Activated T-cell treated with anti-CD3 and anti-CD28 coated beads for 1 hour (primary cell): ENCODE measurements at places on chromosomes 11 and 22.

- DNase-seq: no peak
These were observed 15.1 kb downstream of the SYNGR1 start for GRCh38 chr22:39364714-39365491.

- DNase-seq: no peak
These were observed 2.3 kb upstream of the TIRAP start for GRCh38 chr11:126280595-126280994.

- no peak for DNase-seq
These were observed 130.4 kb downstream of the HIPK3 start for GRCh38 chr11:33387581-33387980.

GRCh38 chr11:98740321-98740720 is 280.4 kb upstream of the CNTN5 start:
- DNase-seq: no peak

GRCh38 chr11:15113381-15113780 is 1.3 kb upstream of the INSC start:
- DNase-seq: no peak

DNA sequence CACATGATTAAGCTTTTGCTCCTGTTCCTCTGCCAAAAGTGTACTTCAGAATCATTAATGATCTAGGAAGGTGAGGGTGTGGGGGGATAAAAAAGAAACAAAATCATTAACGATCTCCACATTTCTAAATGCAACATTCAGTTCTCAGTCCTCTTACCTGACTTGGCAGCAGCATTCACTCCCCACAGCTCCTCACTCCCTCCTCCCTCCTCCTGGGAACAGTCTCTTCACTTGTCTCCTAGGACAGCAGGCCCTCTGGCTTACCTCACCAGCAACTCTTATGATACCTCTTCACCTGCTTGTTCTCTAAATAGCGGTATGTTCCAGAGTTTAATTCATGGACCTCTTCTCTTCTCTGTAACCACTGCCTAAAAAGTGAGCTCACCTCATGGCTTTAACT is 56.5 kb upstream of the APOA1 start:
- DNase-seq: no peak
